Astrocyte (in vitro differentiated cells and primary cell): ENCODE measurements at places on chromosomes 1 and 21. TPM values are rescaled to one million over a fixed set of nuclear protein-coding genes. Genes with fewer than 3 reads are reported as not detected.

The FNBP1L gene
- 49.7 and 57.8 TPM in 2 replicates for total RNA-seq

- H3K27ac ChIP-seq = no peak overlapping the region
- H3K4me1 ChIP-seq = peaks cover 52% of the 10 kb centered on the region
- H3K27me3 ChIP-seq = no peaks in the 10 kb centered on the region
Measured at GRCh38 chr1:2242814-2243725, 15.0 kb downstream of the SKI start.

GRCh38 chr1:180425952-180426351 is 76.4 kb downstream of the ACBD6 start:
- no peaks in the 10 kb centered on the region for H3K4me1 ChIP-seq
- H3K27me3 ChIP-seq = no peaks in the 10 kb centered on the region
- DNase-seq = peak; percentile 28

The GBP7 gene
- total RNA-seq = not detected in 2 replicates

GRCh38 chr1:220239966-220240365 is 32.3 kb downstream of the RAB3GAP2 start:
- no peak overlapping the region for H3K27ac ChIP-seq
- H3K4me1 ChIP-seq = no peaks in the 10 kb centered on the region
- no peak for DNase-seq
- H3K27me3 ChIP-seq = no peaks in the 10 kb centered on the region
- no peaks in the 10 kb centered on the region for H3K36me3 ChIP-seq

DNA sequence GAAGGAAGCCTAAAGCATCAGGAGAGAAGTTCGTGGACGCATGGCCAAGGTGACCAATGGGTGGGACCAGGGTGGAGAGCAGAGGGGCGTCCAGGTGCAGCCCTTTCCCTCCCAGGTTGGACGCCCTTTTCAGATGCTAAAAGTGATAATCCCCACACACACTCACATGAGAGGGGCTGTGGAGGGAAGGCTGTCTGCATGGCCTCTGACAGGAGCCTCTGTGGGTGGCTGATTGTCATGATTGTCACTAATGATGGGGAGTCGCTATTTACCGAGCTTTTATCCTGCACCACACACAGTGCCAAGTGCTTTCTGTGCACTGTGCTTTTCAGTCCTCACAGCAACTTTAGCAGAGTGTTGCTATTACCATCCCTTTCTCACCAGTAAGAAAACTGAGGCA is 27.1 kb upstream of the C1QA start:
- H3K4me1 ChIP-seq = no peaks in the 10 kb centered on the region
- H3K4me3 ChIP-seq = no peak overlapping the region
- DNase-seq = no peak
- H3K27ac ChIP-seq = no peak overlapping the region
- H3K36me3 ChIP-seq = no peaks in the 10 kb centered on the region

GRCh38 chr1:185348296-185348695 is 31.3 kb upstream of the IVNS1ABP start:
- H3K36me3 ChIP-seq = no peaks in the 10 kb centered on the region
- no peak overlapping the region for H3K4me3 ChIP-seq
- H3K27me3 ChIP-seq = no peaks in the 10 kb centered on the region
- no peak overlapping the region for H3K27ac ChIP-seq
- no peaks in the 10 kb centered on the region for H3K4me1 ChIP-seq

The PDZK1 gene
- 0.68 and 0.70 TPM in 2 replicates for total RNA-seq

The TAF5L gene
- total RNA-seq = 23.5 and 26.7 TPM in 2 replicates

The ATP1A4 gene
- total RNA-seq = not detected in 2 replicates

DNA sequence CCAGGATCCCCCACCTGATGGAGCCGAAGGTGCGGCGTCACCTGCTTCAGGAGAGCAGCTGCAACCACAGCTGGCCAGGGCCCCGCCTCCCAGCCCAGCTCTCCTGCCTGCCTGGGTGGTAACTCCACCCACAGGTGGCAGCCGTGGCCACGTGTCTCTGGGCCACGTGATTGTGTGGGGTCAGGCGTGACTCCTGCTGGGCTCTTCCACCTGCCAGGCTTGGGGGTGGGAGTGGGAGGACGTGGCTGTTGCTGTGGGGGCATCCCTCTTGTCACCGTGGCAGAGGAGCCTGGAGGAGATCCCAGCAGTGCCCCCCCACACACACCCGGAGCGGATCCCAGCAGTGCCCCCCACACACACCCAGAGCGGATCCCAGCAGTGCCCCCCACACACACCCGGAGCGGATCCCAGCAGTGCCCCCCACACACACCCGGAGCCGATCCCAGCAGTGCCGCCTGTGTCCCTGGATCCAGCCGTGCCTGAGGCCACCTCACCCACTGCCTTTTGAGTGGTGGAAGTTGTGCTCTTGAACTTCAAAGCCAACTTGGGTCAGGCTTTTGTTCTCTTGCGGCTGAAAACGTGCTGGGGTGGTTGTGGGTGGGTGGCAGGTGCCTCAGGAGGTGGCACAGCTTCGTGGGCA is 32.2 kb downstream of the POFUT2 start:
- no peak overlapping the region for H3K27ac ChIP-seq
- peaks cover 9% of the 10 kb centered on the region for H3K27me3 ChIP-seq
- H3K4me1 ChIP-seq = peaks cover 12% of the 10 kb centered on the region
- no peak overlapping the region for H3K4me3 ChIP-seq

DNA sequence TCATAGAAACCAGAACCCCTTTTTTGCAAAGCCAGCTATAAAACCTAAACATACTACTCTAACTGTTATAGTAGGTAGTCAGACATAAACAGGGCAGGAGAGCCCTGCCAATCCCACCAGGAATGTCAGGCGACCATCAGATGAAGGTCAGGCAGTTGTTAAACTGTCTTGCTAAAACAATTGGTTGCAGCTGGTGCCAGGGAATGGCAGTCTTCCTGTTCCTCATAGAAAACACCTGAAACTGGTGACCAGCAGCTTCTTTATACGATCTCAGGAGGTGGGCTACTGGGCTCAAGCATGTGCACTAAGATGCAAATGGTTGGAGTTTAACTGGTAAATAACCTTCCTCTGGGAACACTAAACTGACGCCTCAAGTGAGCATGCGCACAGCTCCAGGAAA is 224.1 kb downstream of the COL11A1 start:
- no peak overlapping the region for H3K27ac ChIP-seq
- peaks cover 12% of the 10 kb centered on the region for H3K4me1 ChIP-seq
- no peaks in the 10 kb centered on the region for H3K36me3 ChIP-seq
- no peak for DNase-seq
- H3K27me3 ChIP-seq = no peaks in the 10 kb centered on the region

The KIF21B gene
- 4.7 and 5.6 TPM in 2 replicates for total RNA-seq

- H3K27ac ChIP-seq = no peak overlapping the region
- no peak overlapping the region for H3K4me3 ChIP-seq
- no peaks in the 10 kb centered on the region for H3K36me3 ChIP-seq
- peaks cover 13% of the 10 kb centered on the region for H3K4me1 ChIP-seq
- DNase-seq = peak; percentile 39
Measured at GRCh38 chr1:59595774-59596173, 219.0 kb upstream of the HOOK1 start.

DNA sequence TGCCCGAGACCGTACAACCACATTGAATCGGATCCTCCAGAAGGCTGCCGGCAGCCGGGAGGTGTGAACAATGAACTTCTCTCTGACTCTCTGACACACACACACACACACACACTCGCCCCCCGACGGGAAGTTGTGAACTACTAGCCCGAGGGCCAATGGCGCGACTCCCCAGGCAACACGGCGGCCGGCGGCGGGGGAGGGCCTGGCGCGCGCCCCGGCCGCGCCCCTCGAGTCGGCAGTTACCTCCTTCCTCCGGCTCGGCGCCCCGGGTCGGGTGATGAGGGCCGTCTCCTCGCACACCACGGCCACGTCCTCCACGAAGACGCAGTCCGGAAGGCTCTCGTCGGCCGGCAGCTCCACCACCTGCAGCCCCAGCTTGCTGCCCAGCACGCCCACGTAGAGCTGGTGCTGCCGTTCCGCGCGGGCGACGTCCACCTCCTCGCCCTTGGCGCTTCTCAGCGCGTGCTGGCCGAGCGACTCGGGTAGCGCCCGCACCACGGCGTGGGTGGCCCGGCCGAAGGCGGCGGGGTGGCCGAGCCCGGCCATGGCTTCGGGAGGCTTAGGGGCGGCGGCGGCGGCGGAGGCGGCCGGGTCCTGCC is 361 bp downstream of the DDAH1 start:
- H3K27me3 ChIP-seq = no peaks in the 10 kb centered on the region
- H3K27ac ChIP-seq = peak overlapping the region; percentile 80
- H3K4me1 ChIP-seq = peaks cover 19% of the 10 kb centered on the region

The SKI gene
- total RNA-seq = 63.4 and 66.2 TPM in 2 replicates

GRCh38 chr21:45574081-45574501 is 31.9 kb upstream of the SLC19A1 start:
- no peaks in the 10 kb centered on the region for H3K36me3 ChIP-seq
- H3K4me1 ChIP-seq = no peaks in the 10 kb centered on the region

The OLFM3 gene
- total RNA-seq = 0.11 TPM in 1 of 2 replicates, not detected in the other

The HORMAD1 gene
- not detected in 2 replicates for total RNA-seq

DNA sequence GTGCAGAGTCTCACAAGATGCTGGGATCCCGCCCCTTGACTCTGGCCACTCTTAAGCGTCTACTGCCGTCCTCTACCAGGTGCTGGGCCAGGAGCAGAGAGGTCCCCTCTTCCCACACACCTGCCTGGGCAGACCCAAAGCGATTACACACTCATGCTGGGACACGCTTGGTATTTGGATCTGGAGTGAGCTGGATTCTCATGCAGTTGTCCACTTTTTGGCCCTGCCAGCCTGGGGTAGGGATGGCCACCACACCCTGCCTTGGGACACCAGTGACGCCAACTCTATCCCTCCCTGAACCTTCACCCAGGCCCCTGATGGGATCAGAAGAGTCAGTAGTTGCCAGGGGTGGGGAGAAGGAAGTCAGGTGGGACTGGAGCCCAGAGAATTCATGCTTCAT is 28.6 kb downstream of the ITPKB start:
- H3K27ac ChIP-seq = no peak overlapping the region
- peaks cover 8% of the 10 kb centered on the region for H3K4me1 ChIP-seq
- H3K36me3 ChIP-seq = no peaks in the 10 kb centered on the region

GRCh38 chr1:66350001-66350547 is 183.9 kb upstream of the SGIP1 start:
- no peak overlapping the region for H3K27ac ChIP-seq
- peaks cover 13% of the 10 kb centered on the region for H3K4me1 ChIP-seq
- DNase-seq = no peak
- no peak overlapping the region for H3K4me3 ChIP-seq
- H3K36me3 ChIP-seq = no peaks in the 10 kb centered on the region
- H3K27me3 ChIP-seq = no peaks in the 10 kb centered on the region

DNA sequence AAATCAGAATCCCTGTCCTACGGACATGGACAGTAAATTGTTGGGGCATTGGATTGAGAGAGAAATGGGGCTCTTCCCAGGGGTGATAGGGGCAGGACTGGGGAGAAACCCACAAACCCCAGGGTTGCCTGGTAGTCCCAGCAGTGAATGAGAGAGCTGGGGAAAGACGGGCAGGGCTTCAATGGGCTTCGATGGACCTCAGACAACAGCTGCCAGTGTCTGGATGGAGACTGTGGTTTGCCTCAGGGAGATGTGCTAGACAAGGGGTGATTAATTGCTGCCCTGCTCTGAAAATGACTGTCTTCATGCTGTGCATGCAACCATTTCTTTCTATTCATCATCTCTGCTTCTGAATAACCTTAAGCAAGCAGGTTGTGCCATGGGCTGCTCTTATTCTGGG is 7.4 kb downstream of the GPR25 start:
- no peaks in the 10 kb centered on the region for H3K4me1 ChIP-seq
- no peak overlapping the region for H3K4me3 ChIP-seq
- H3K27ac ChIP-seq = no peak overlapping the region
- DNase-seq = no peak

GRCh38 chr1:86235852-86236251 is 79.3 kb upstream of the COL24A1 start:
- no peak overlapping the region for H3K4me3 ChIP-seq
- H3K27me3 ChIP-seq = no peaks in the 10 kb centered on the region
- DNase-seq = no peak

GRCh38 chr21:36250423-36251075 is 69.4 kb upstream of the MORC3 start:
- H3K27me3 ChIP-seq = no peaks in the 10 kb centered on the region
- peaks cover 15% of the 10 kb centered on the region for H3K36me3 ChIP-seq
- H3K27ac ChIP-seq = no peak overlapping the region
- H3K4me3 ChIP-seq = no peak overlapping the region
- peaks cover 23% of the 10 kb centered on the region for H3K4me1 ChIP-seq

GRCh38 chr1:99801584-99801983 is 35.1 kb upstream of the FRRS1 start:
- H3K36me3 ChIP-seq = no peaks in the 10 kb centered on the region
- no peak overlapping the region for H3K4me3 ChIP-seq
- peaks cover 8% of the 10 kb centered on the region for H3K27me3 ChIP-seq
- no peaks in the 10 kb centered on the region for H3K4me1 ChIP-seq
- DNase-seq = no peak

DNA sequence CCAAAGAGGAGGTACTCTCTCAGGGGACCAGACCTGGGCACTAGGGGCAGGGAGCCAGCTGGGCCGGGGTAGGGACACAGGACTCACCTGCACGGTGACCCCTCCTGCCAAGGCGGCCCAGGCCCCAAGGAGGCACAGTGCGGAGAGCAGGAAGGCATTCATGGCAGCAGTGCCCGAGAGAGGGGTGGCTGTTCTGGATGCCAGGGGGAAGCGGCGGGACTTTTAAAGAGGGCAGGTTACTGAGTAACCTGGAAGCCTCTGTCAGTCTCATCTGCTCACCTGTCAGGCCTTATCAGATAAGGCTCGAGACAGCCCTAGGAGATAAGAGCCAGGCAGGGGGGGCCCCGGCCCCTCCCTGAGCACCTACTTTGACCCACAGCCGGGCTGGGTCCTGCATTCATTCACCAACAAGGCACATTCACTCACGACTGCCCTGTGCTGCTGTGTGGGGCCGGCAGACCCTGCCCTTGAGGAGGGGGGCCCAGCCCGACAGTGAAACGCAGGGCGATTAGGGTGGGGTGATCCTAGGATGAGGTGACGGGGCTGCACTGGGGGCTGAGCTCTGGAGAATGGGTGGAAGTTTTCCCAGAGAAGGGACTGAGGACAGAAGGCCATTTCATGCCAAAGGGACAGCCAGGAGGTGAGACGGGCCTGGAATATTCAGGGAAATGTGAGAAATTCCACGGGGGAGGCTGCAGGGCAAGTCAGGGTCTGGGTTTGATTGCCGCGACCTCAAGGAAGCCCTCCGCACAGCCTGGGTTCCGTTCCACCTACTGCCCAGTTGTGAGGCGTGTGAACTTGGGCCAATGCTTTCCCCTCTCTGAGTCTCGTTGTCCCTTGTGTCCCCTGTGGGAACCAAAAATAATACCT is at the start of gene GUCA2A:
Gene GUCA2A (minus strand): TSS at position 195 of the 870 bp plus-strand sequence. CDS start 33 bp downstream, at position 162.
- no peaks in the 10 kb centered on the region for H3K27me3 ChIP-seq
- DNase-seq = no peak

The HP1BP3 gene
- 135 and 156 TPM in 2 replicates for total RNA-seq

The ITGB2 gene
- 0.61 TPM in 1 of 2 replicates, not detected in the other for total RNA-seq

The LCE1B gene
- not detected in 2 replicates for total RNA-seq

The CFAP107 gene
- total RNA-seq = not detected in 2 replicates

DNA sequence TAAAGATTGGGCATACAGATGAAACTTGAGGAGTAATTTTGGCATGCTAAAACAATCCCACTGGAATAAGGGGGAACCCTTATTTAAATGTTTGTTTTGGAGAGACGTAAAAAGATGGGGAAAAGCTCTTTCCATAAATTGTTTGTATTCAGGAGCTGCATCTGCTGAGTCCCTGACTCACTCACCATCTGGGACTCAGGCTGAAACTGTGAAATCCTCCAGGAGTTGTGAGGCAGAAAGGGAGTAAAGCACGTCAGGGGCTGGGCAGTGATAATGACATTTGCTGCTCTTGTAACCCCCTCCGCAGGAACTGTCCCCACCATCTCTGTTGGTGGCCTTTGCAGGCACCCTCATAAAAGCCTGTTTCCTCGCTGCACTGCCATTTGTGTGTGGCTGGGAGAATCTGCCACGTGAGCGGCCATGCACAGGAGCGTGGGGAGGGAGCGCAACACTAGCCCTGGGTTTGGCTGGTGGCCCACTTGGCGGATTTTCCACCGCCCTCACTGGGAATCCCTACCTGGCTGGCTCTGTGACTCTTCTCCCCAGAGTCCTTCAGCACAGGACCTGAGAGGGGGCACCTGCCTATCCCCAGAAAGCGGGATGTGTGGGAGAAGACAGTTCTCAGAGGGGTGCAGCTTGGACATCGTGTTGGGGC is 45.3 kb downstream of the ZSCAN20 start:
- no peak for DNase-seq
- peaks cover 3% of the 10 kb centered on the region for H3K36me3 ChIP-seq
- no peak overlapping the region for H3K4me3 ChIP-seq
